Effector memory CD8-positive, alpha-beta T cell (primary cell): ENCODE measurements at places on chromosomes 2 and 18.
A peak's percentile ranks its signal among the peaks of the same experiment; 100 is the strongest.

GRCh38 chr18:65548316-65548715 lies 202.5 kb upstream of the CDH7 start:
- DNase-seq = no peak
- no peaks in the 10 kb centered on the region for H3K36me3 ChIP-seq
- no peak overlapping the region for H3K4me3 ChIP-seq
- no peaks in the 10 kb centered on the region for H3K27me3 ChIP-seq
- no peaks in the 10 kb centered on the region for H3K4me1 ChIP-seq

DNA sequence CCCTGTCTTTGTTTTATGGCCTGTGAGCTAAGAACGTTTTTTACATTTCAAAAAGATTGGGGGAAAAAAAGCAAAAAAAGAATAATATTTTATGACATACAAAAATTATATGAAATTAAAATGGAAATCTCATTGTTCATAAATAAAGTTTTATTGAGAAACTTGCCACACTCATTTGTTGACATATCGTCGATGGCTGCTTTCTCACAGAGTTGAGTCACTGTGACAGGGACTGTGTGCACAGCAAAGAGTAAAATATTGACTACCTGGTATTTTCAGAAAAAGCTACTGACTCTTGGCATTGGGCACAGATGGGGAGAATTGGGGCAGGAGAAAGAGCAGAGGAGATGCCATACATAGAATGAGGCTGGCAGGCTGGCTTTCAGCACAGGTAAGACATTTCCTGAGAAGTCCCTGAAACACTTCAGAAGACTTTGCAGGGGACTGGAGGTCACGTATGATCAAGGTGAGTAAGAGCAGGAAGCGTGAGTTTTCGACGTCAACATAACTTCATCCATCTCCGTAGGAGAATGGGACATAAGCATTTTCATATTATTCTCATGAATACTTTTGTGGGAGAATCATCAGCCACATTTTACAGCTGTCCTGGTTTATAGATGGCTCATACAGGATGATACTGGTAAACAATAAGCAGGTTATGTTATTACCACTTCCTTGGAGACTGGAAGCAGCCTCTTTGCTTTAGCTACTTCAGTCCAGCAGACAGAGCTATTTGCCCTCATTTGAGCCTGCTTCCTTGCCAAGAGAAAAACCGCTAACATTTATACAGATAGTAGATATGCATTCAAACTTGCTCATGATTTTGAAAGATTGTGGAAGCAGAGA lies 32.5 kb upstream of the PUM2 start:
- H3K27me3 ChIP-seq = peaks cover 6% of the 10 kb centered on the region
- peaks cover 4% of the 10 kb centered on the region for H3K36me3 ChIP-seq
- peak overlapping the region; percentile 80 for H3K27ac ChIP-seq
- DNase-seq = no peak
- no peaks in the 10 kb centered on the region for H3K4me1 ChIP-seq

- no peaks in the 10 kb centered on the region for H3K27me3 ChIP-seq
- H3K4me3 ChIP-seq = no peak overlapping the region
- no peak for DNase-seq
- no peaks in the 10 kb centered on the region for H3K36me3 ChIP-seq
Observed at GRCh38 chr2:139805441-139805840, 1025.3 kb upstream of the NXPH2 start.

GRCh38 chr18:50955253-50955652 lies 12.6 kb upstream of the ELAC1 start:
- no peak for DNase-seq
- no peak overlapping the region for H3K27ac ChIP-seq
- no peaks in the 10 kb centered on the region for H3K4me1 ChIP-seq
- H3K4me3 ChIP-seq = no peak overlapping the region
- no peaks in the 10 kb centered on the region for H3K27me3 ChIP-seq

- no peak for DNase-seq
- H3K36me3 ChIP-seq = no peaks in the 10 kb centered on the region
- no peak overlapping the region for H3K27ac ChIP-seq
- peaks cover 73% of the 10 kb centered on the region for H3K27me3 ChIP-seq
Observed at GRCh38 chr2:30784682-30785081, 22.6 kb downstream of the CAPN13 start.

DNA sequence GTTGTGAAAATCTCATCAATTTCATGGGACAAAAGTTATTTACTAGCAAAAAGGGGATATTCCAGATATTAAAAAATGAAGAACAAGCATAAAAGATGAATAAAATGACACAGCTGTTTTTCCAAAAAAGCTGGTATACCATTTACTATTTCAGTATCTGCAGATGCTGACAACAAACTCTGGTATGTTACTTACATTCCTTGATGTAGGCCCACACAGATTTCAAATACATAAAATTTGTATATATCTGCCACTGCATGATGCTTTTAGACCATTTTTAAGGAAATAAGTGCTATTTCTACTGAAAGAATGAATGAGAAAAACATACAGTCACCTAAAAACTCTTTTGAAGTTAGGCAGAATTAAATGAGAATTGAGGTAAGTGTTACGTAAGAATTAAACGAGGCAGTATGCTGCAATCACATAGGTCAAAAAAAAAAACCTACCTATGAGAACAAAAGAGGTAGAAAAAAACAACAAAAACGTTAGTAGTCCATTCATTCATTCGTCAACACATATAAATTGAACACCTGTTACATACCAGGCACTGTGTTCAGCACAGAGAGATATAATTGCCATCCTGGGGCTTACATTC lies 32.5 kb downstream of the ARL5A start:
- no peaks in the 10 kb centered on the region for H3K4me1 ChIP-seq
- H3K27me3 ChIP-seq = no peaks in the 10 kb centered on the region
- DNase-seq = no peak
- no peak overlapping the region for H3K4me3 ChIP-seq
- peak overlapping the region; percentile 78 for H3K27ac ChIP-seq

DNA sequence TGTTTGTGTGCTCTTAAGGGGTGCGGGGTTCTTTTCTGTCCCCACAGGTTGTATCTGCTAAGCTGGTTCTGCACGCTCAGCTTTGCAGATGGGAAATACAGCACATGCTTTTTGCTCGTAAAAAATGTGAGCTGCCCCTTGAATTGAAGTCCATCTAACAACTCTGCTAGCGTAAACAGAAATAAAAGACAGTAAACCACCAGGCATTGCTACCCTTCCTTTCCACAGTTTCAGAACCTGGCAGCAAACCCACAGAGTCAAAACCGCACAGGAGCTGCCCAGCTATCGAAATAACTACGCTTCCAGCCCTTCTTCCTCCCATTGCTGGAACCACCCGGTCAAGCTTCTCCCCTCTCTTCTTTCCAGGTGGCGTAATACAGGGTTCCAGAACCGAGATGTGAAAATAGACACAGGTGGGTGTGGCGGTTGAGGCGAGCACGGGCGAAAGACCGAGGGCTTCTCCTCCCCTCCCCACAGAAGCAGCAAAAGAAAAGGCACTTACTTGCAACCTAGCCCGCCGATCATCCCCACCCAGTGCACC lies 479 bp downstream of the SCN9A start:
- no peaks in the 10 kb centered on the region for H3K27me3 ChIP-seq
- H3K4me3 ChIP-seq = no peak overlapping the region
- no peak overlapping the region for H3K27ac ChIP-seq
- no peaks in the 10 kb centered on the region for H3K4me1 ChIP-seq
- no peak for DNase-seq

DNA sequence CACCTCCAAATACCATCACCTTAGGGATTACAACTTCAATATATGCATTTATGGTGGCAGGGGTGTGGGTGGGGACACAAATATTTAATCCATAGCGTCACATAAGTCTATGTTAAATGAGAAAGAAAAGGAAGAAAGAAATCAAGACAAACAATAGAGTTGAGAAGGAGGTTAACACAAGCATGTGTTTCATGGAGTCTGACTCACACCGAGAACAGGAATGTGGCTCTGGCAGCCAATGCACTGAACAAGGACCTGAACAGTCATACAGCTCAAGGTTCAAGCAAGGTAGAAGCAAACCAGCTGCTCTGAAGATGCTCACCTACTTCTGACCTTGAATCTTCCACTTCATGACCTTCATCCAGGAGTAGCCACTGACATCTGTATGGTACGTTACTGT lies 36.2 kb upstream of the LPIN1 start:
- no peaks in the 10 kb centered on the region for H3K4me1 ChIP-seq
- no peak overlapping the region for H3K4me3 ChIP-seq
- DNase-seq = no peak
